Cortex of kidney (tissue), 1 donor: ENCODE measurements at places on chromosomes 2 and 18.

DNA sequence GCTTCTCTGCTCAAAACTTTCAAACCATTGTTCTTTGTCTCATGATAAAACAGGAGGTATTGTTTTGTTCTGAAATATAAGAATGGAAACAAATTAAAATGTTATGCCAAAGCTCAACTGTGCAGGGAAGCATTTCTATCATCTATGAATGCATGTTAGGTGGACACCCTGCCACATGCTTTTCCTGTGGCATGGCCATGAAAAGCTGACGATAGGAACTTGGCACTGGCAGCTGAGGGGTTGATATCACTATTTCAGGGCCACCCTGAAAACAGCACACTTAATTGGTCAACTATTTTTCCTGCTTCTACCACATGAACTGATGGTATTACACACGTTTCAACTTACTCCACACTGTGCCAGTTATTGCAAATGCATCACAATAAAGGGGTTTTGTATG is 157.3 kb downstream of the MREG start:
- DNase-seq, result no peak

DNA sequence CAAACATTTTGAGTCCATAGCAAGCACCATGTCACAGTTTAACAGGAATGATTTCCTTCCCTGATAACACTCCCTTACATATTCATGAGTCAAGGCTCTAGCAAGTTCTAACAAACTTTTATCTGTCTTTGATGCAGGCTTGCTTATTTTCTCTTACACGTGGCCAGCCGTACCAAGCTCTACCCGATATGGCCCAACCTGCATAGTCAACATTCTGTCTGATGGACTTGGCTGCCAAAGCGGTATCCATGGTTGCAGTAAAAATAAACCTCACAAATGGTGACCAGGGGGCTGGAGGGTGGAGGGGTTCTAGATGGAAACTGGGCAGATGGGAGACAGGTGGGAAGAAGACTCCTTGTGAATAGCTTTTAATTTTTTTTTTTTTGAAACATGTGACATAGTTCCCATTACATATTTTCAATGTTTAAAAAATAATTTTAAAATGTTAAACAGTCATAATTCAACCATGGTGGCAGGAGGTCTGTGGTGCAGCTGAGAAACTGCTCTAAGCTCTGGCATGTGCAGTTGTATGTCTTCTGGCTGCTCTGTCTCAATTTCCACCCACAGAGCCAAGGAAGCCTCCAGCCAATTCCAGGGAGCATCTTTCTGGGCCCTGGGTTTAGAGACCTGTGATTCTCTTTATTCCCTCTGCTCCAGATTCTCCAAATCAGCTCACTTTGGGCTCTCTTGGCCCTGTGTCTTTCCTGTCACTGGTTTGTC is 20.7 kb upstream of the CXCR1 start:
- DNase-seq, result no peak

- DNase-seq, result no peak
These were observed 191.7 kb upstream of the PIK3C3 start for GRCh38 chr18:41763361-41763760.

GRCh38 chr2:208359632-208359986 is 47.0 kb upstream of the PTH2R start:
- DNase-seq, result no peak

- no peak for DNase-seq
These were observed 44.3 kb downstream of the TMEM17 start for GRCh38 chr2:62461707-62462106.

DNA sequence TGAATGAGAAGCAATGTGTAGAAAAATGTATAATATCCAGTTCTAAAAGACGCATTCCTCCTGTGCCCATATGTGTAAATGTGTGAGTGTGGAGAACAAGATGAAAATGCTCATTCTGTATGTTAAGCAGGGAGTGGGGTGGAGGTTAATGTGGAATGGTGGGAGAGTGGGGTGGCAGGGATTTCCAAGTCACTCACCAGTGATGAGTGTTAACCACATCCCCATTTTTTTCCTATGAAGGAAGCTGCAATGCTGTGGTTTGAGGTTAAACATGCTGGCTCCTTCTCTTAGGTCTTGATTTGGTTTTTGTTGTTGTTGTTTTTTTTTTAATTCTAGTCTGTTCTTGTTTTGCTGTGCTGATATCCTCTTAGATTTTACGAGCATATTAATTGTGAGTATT is 169.4 kb downstream of the NEDD4L start:
- no peak for DNase-seq

- DNase-seq, result no peak
These were observed 4.5 kb upstream of the DYM start for GRCh38 chr18:49464718-49465598.

DNA sequence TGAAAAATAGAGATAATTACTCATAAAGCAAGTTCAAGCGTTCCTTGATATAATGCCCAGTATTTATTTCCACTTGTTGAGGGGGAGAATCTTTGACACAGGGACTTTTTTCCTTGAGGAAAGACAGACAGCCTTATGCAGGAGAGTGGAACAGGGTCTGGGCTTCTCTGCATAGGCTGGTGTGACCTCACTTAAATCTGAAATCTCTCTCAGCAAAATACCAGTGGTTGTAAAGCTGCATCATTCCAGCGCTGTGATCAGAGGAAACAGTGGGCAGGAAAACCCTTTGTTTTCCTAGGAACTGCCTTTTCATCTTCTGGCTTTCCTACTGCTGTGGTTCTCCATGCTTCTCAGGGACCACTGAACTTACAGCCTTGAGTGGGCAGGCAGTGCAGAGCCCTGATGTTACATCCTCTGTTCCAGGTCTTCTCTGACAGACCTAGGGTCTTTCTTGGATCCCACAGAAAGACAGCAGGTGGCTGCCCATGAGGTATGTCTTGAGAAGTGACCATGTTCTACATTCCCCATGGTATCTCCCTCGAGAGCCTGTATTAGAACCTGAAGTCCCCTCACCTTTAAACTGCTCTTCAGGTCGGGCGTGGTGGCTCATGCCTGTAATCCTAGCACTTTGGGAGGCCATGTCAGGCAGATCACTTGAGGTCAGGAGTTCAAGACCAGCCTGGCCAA is 17.6 kb upstream of the MAP4K4 start:
- no peak for DNase-seq

DNA sequence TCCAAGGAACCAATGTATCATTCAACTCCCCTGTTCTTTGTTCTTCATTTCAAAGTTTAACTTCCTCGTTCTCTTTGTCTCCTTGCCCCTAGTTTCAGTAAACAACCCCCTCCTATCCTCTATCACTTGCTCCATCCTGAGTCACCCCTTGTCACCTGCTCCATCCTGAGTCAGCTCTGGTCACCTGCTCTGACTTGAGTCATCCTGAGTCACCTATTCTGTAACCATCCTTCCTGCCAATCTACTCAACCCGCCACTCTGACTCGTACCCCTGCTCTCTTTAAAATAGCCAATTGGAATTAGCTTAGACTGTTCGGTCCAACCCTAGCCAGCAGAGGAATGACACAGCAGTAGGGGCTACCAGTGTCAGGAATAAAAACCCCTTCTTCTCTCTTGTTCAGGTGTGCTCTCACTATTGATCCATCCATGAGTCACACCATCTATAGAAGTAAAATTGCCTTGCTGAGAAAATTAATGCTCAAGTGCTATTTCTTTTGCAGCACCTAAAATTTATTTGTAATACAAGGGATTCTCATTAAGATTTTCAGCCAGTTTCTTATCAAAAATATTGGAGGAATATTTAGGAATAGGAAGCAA is 326.8 kb downstream of the AKAIN1 start:
- no peak for DNase-seq

GRCh38 chr18:58495207-58495606 is 133.7 kb downstream of the ALPK2 start:
- no peak for DNase-seq

- no peak for DNase-seq
These were observed 22.8 kb downstream of the CCNYL1 start for GRCh38 chr2:207734264-207734635.

GRCh38 chr2:12335131-12335530 is 381.6 kb upstream of the TRIB2 start:
- DNase-seq, result no peak

GRCh38 chr18:40152859-40153258 is 1802.2 kb upstream of the PIK3C3 start:
- no peak for DNase-seq

DNA sequence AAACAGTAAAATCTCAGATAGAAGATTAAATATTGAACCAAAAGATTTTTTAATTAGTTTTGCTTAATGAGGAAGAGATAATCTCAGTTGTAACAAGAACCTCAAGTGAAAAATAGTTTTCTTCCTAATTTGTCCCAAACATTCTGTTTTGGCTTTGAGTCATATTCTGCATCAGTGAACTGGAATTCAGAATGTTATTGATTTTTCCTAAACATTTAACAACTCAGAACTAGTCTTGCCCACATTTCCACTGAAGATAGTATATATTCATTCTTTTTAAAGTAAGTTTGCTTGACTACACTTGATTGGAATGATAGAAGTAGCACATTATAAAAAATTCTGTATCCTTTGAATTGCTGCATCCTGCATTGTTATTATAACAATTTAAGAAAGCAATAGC is 85.7 kb upstream of the UGP2 start:
- DNase-seq, result no peak

DNA sequence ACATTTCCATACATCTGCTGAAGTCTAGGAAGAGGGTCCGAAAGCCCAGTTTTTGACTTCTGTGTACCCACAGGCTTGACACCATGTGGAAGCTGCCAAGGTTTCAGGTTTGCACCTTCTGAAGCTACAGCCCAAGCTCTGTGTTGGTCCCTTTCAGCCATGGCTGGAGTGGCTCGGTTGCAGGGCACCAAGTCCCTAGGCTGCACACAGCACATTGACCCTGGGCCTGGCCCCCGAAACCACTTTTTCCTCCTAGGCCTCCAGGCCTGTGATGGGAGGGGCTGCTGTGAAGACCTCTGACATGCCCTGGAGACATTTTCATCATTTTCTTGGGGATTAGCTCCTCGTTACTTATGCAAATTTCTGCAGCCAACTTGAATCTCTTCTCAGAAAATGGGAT is 55.7 kb downstream of the CCDC141 start:
- no peak for DNase-seq

GRCh38 chr2:73110168-73111072 is 2.3 kb downstream of the RAB11FIP5 start:
- no peak for DNase-seq

- DNase-seq, result no peak
These were observed 215.7 kb downstream of the MCFD2 start for GRCh38 chr2:46699934-46700256.

- no peak for DNase-seq
These were observed 111.3 kb downstream of the HNRNPLL start for GRCh38 chr2:38491436-38491835.

DNA sequence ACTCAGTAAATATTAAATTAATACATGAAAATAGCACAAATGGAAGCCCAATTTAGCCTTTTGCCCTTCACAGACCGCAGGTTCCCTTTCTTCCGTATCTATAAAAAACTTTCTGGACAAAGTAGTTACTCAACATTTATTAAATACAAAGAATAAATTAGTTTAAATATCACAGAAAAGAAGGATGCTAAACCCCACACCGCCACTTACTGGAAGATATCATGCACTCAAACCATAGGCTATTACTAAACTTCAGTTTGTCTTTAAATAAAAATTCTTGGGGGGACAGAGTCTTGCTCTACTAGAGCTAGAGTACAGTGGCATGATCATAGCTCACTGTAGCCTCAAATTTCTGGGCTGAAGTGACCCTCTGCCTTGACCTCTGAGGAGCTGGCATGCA is 120.7 kb upstream of the FHL2 start:
- DNase-seq, result no peak

- no peak for DNase-seq
These were observed 119.8 kb downstream of the PLEKHM3 start for GRCh38 chr2:207905546-207905945.

DNA sequence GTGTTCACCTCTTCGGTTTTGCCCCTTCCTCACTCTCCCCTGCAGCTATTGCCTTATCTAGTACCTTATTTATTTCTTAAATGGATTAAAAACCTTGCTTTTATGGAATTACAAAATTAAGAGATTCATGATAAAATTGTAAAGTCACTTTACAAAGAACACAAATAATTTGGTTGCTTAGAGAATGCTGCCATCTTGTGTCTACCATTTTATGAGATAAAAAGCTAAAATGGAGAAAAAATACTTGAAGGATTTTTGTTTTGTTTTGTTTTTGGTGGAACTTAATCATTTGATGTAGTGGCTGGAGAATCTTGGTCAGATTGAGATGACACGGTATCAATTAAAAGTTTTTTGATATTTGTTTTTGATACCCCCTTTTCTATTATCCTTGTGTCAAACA is 69.6 kb downstream of the R3HDM1 start:
- no peak for DNase-seq

DNA sequence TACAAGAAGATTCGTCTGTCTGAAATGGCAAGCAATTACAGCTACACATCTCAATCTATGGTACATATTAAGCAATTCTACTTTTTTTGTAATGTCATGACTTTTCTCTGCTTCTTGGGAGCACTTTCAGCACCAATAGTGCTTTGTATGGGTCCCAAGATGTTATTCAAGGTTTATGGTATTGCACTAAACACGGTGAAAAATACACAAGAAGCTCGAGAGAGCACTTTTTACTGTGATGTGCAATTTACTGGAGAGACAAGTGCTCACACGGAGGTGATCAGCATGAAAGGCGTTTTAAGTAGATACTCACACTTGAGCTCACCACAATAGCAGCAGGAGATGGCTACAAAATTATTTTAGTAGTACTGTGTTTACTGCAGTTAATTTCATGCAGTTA is 783.6 kb downstream of the CBLN2 start:
- DNase-seq, result no peak

DNA sequence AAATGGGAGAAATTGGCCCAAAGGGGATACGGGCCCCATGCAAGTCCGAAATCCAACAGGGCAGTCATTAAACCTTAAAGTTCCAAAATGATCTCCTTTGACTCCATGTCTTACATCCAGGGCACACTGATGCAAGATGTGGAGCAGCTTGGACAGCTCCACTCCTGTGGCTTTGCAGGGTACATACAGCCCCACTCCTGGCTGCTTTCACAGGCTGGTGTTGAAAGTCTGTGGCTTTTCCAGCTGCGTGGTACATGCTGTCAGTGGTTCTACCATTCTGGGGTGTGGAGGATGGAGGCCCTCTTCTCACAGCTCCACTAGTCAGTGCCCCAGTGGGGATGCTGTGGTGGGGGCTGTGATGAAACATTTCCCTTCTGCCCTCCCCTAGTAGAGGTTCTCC is 8.6 kb upstream of the TMX3 start:
- DNase-seq, result no peak

GRCh38 chr2:106184857-106185256 is 9.2 kb downstream of the UXS1 start:
- DNase-seq, result no peak

DNA sequence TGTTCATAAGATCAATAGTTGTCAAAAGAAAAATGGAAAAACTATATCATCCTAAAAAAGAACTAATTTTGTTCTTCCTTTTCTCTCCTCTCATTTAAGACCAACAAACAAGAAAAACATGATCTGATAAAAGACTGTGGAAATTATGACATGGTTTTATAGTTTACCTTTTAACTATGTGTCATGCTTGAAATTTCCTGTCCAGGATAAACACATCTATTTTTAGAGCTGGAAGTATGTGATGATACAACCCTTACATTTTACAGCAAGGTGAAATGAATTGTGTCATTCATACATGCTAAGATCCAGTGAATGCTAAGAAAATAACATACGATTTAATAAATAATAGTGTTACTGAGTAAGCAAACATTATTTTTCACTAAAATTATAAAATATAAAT is 89.9 kb downstream of the GULP1 start:
- no peak for DNase-seq
